ENCODE measurements at places on chromosomes 3 and 15.

DNA sequence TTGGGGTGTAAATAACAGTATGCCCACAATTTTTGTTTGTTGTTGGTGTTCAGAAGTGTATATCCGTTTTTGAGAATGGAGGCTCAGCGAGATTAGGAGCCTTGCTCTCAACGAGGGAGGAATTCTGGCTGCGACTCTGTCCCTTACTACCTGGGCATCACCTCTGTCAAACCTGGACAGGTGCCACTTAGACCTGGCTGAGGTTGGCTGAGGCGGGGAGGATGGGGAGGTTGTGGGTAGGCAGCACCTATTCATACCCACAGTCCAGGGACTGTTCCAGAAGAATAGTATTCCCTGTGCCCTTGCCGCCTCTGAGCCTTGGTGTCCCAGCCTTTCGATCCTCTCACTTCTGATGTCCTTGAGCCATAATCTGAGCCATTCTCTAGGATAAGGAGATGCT lies 99.9 kb downstream of the LINGO1 start:
- DNase-seq: no peak

DNA sequence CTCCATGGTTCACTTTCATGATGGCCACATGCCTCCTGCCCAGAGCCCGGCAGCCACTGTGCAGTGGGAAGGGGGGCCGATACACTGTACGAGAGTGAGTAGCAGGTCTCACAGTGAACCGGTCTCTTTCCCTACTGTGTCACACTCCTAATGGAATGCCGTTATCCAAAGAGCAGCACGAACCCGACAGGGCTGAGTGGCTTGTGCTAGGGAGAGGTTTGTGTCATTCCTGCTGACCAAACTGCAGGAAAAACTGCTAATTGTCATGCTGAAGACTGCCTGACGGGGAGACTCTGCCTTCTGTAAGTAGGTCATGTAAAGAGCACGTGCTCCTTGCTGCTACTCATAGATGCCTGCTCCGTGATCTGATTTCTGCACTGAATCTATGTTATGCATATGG lies 105.1 kb downstream of the ARPP21 start:
- no peak for DNase-seq

DNA sequence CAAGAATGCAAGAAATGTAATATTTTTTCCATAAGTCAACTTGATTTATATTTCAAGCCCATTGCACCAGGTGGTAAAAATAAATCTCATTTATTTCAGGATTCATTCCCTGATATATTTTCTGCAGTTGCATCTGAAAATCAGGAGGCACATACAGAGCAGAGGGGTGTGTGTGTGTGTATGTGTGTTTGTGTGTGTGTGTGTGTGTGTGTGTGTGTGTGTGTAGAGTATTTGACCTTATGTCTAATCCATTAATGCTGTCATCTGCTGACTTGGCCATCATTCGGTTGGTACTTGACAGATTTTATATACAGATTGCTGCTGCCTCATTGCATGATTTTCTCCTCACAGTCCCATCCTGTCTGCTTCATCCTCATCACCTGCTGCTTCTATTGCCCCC lies 118.5 kb downstream of the SERPINI1 start:
- no peak for DNase-seq

DNA sequence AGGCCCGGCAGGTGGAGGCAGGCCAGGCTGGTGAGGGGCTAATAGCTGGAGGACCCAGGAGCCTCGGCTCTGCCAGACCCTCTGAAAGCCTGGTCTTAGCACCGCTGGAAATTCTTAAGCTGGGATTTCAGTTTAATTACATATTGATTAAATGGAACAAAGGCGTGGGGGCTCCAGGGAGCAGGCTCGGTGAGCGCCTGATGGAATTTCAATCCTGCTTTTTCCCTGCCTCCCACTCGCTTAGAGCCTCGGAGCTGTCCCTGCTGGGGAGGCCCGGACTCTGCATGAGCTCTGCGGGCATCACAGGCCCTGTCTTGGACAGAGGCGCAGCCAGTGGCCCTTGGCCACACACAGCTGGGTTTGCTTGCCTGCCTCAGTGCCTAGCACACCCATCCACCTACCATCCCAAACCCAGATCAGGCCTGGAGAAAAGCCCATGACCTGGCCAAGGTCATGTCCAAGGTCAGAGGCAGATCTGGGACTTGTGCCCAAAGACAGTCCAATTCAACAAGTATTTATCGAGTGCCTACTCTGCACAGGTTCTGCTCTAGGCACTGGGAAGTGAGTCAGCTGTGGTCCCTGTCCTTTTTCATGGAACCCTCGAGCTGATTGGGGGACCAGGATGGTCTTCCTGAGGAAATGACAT lies 40.6 kb downstream of the LINGO1 start:
- DNase-seq: no peak

DNA sequence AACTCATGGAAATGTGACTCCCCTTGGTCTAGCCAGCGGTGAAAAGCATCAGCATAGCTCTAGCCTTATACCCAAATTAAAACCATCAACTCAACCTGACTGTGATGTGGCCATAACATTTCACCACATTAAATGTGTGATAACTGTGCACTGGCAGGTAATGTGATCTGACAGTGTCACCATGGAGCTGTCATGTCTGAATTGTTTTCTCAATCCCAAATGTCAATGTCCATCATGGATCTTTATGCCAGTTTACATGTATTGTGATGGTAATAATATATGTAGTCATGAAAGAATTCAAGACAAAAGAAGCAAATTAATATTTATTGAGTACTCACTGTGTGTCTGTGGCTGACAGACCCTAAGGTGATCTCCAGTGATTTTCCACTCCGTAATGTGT lies 213.4 kb upstream of the EOMES start:
- no peak for DNase-seq

Measured in A549 (cell line).